ENCODE measurements at places on chromosomes 11 and 22.

GRCh38 chr11:116567721-116568242 is 205.0 kb downstream of the BUD13 start:
- DNase-seq, result no peak

- no peak for DNase-seq
Observed at GRCh38 chr11:3127706-3128355, 37.3 kb downstream of the OSBPL5 start.

DNA sequence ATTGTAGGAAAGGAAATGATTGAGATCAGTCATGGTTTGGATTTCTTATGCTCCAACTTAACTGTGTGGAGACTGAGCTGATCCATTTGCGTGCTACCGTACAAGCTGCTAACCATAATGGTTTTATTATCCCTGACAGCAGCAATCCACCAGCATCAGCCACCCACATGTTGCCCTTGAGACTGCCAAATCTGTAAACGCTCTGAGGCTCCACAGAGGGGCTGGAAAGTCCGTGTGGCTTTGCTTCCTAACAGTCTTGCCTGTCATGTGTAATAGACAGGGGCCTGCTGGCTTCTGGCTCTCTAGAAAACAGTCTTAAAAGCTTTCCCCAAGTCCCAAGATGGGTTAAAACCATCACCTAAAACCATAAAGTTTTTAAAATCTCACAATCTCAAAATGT is 30.1 kb downstream of the ATG16L2 start:
- DNase-seq, result no peak

GRCh38 chr22:25757686-25758085 is 15.7 kb downstream of the MYO18B start:
- DNase-seq, result no peak

All from A673 (cell line).